ENCODE measurements at places on chromosomes 7 and 10.

- DNase-seq, result peak; percentile 29
Observed at GRCh38 chr7:92834507-92835260, 1.7 kb downstream of the CDK6 start.

- DNase-seq, result no peak
Observed at GRCh38 chr10:17049195-17049594, 80.4 kb downstream of the CUBN start.

GRCh38 chr7:621572-622285 lies 102.1 kb upstream of the PDGFA start:
- no peak for DNase-seq

DNA sequence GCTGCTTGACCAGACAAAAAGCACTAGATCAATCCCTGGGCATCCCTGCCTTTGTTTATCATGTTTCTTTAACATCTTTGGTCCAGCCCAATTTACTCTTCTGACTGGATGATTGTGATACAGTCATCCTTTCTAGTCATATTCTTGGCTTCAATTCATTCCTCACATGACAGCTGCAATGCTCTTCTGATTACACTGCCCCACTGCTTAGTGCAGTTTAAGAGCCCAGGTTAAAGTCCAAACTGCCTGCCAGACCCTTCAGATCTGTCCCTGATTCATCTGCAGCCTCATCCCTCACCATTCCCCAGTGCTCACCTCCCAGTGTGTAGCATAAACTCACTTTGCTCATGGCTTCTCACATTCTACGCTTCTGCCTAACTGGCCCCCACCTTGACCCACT lies 383.8 kb downstream of the TNS3 start:
- DNase-seq, result no peak

DNA sequence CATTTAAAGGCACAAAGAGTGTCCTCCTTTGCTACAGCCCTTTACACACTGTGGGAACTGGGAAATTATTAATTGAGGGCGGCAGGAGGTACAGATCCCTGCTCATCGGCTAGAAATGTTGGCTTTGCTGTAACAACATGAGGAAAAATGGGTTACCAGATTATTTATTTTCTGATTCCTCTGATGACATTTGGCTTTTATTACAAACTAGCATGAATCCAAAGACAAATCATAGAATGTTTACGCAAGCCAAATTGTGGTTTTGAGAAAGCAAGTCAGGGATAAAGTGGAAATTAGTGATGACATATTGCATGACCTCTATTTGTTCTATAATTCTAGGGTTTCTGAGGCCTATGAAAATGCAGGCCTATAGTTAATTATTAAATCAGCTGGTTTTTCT lies 126.1 kb upstream of the TMEM196 start:
- DNase-seq, result no peak

DNA sequence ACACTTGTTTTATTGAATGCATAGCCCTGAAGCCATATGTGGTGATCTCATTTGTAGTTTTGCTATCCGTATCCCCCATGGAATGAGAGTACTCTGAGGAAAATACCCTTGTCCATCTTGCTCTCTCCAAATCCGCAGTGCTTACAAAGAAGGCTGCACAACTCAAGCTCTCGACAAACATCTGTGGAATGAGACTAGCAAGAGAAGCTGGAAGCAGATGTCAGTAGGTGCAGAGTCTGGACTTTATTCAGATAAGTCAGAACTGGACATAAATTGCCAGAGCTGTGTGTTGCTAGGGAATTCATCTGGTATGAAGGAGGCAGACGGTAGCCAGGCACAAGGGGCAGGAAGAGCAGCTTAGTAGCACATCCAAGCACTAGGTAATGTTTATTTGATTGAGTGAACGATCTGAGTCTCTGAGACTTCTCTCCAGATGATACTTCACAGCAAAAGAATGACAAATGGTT lies 1046.2 kb downstream of the XPNPEP1 start:
- DNase-seq, result no peak

DNA sequence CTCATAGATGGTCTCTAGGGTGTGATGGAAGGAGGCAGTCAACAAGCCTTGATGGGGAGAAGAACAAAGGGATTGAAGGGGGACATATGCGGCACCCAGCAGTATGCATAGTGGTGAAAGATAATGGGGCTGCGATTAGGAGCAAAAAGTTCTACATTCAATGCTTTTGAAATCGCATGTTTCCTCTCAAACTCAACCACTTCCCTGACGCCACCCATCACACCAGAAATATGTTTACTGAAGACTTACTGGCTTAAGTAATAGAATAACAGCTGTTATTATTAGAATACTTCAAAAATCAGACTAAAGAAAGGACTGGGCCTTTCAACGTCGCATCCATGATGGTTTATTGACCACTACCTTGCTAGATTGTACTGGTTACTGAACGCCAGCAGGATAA lies 31.5 kb downstream of the MKRN1 start:
- DNase-seq, result no peak

DNA sequence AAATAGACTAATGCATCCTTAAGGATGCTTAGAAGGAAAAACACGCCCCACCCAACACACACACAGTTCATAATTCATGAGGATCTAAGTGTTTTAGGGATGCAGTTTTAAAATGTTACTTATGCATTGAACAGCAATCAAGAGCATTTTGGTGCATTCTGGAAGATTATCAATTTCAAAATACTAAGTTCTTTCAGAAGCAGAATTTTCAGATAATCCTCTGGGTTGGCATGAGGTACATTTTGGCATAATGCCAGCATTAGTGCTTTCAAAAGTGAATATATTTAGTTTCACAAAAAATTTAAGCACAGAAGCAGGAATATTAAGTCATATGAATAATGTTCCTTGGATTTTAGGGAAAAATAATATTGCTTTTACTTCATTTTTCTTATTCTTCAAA lies 937.1 kb downstream of the REEP3 start:
- no peak for DNase-seq

GRCh38 chr7:98997846-98998245 lies 119.5 kb downstream of the TRRAP start:
- no peak for DNase-seq

DNA sequence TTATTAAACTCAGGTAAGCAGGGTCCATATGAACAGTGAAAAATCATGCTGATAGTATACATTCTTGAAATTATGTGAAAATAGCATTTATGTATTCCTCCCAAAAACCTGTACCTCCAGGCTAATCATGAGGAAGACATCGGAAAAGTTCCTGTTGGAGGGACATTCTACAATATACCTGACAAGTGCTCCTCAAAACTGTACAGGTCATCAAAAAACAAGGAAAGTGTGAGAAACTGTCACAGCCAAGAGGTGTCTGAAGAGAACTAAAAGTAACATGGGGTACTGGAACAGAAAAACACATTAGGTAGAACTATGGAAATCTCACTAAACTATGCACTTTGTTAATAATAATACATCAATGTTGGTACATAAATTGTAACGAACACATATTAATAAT lies 326.7 kb downstream of the CRPPA start:
- no peak for DNase-seq

GRCh38 chr10:62788861-62789467 lies 15.6 kb upstream of the ADO start:
- DNase-seq, result no peak

GRCh38 chr10:77214799-77215198 lies 422.8 kb downstream of the KCNMA1 start:
- no peak for DNase-seq

DNA sequence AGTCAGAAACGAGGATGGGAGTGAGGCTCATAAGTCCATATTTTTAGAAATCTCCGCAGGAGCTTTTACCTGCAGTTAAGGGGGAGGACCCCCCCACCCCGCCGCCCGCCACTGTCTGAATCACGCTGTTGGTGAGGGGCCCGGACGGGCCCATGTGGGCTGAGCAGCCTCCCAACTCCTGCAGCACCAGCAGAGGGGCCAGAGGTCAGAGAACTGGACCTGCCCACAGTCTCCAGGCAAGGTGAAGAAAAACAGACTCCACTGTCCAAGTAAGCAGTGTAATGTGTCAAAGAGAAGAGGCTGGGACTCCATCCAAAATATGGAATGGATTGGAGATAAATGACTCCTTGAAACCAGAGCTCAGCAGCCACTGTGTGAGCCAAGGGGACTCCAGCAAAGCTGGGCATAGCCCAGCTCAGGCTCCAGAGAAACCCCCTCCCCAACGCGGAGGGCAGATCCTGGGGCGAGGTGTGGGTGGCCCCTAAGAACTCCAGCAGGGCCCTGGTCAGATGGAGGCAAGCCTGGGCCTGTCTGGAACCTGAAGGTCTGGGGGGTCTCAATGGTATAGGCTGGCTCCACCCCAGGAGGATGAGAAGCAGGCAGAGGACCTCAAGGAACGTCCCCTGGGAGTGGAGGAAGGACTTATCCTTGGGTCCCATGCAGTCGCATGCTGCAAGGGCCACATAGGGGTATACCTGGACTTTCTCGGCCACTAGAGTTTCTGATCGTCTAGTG lies 128.5 kb upstream of the TNS3 start:
- DNase-seq, result no peak

DNA sequence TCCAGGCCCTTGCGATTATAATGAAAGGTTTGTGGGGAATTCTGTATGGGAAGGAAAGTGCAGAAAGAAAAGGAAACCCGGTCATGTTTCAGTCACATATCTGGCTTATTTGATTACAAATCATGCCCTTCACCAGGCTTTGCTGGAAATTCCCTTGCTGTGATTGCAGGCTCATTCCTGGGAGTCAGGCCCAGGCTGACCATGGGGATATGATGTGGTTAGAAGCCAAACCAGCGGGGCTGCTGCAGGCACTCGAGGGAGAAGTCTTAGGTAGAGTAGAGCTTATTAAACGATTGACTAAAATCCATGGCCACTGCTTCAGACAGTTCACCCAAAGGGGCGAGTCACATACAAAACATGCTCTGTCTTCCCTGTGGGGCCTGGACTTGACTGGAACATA lies 16.2 kb downstream of the PKD1L1 start:
- no peak for DNase-seq

GRCh38 chr10:117137031-117137910 lies 799 bp downstream of the VAX1 start:
- no peak for DNase-seq

DNA sequence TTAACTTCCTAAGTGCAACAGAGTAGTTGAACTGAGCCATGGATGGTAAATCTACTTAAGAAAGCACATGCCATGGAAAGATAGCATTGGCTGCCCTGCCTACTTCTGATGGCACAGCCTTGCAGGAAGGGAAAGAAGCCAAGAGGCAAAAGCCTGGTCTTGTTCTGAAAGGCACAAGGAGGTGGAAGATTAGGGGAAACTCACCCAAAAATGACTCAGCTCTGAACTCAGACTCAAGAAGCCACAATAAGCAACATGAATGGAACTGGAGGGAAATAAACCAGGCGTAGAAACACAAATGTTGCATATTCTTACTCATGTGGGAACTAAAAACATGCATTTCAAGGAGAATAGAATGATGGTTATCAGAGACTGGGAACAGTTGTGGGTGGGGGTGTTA lies 20.8 kb upstream of the ALOX5 start:
- no peak for DNase-seq

DNA sequence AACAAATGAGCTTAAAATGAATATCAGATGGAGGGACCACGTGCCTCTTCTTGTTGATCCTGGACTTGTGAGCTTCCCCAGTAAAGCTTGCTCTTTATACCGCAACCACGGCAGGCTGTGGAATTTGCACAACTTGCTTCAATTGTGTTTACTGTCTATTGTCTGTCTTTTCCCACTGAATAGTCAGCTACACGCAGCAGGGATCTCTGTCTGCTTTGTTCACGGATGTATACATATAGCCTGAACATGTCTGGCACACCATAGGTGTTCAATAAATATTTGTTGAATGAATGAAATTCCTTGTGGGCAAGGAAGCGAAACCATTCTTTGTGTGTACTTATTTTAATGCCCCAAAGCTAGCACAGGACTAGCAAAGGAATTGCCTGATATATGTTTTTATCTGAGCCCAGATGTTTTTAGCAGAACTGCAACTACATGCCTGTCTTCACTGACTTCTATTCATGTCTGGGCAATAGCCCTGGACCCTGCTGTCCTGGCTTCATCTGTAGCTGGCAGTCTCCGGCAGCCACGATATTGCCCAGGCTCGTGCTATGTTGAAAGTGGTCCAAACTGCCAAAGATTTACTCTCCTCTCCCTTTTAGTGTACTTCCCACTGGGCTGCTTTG lies 29.9 kb upstream of the IFRD1 start:
- no peak for DNase-seq

DNA sequence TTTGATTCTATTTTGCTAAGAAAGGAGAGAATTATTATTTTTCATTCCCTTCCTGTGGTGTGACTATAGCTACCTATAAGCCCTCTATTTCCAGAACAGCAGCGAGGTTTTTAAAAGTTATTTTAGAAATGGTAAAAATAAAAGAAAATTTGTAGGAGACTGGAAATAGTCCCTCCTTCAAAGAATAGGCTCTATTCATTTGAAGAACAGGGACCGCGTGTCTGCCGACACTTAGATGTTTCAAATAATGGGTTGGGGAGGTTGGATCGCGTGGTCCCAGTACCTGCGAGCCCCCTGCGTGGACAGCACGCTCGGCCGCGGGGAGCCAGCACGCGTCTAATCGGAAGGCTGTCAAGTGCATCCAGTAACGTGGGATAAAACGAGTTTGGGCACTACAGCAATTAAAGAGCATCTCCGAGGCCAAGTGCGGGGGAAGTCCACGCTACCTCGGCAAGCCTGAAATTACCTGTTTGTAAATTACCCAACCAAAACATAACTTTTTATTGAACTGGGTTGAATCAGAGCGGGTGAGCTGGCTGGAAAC lies 1.0 kb downstream of the CACNA2D1 start:
- no peak for DNase-seq

- DNase-seq, result no peak
Observed at GRCh38 chr7:157278791-157279724, 57.7 kb upstream of the DNAJB6 start.

- no peak for DNase-seq
Observed at GRCh38 chr7:94303695-94304094, 91.0 kb upstream of the COL1A2 start.

DNA sequence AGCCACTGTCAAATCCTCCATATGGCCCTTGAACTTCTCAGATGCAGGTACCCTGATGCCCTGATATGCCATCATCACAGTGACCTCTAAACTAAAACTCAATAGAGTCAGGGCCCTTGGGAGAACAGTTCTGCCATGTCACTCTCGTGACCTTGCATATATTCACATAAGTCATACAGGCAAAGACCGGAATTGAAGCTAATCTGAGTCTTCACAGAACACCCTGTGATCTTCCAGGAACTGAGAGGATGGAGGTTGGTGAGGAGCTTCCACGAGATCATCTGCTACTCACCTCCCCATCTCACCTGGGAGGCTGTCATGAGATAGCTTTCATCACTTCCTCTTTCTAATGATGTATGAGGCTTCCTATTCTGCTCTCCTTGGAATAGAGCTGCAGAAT lies 228.7 kb upstream of the CCDC6 start:
- no peak for DNase-seq

- peak; percentile 39 for DNase-seq
Observed at GRCh38 chr7:51067757-51068156, 248.9 kb downstream of the COBL start.

GRCh38 chr10:118672766-118673715 lies 77.6 kb upstream of the PRLHR start:
- no peak for DNase-seq

GRCh38 chr10:6165221-6165725 lies 37.5 kb upstream of the PFKFB3 start:
- no peak for DNase-seq

Measured in activated CD8-positive, alpha-beta memory T cell treated with anti-CD3 and anti-CD28 coated beads, Interleukin-2, amount 50 U/mL, for 4 hours (primary cell).